Tibial artery (tissue), 4 donors: ENCODE measurements at places on chromosomes 6 and 20.
A peak's percentile ranks its signal among the peaks of the same experiment; 100 is the strongest.

DNA sequence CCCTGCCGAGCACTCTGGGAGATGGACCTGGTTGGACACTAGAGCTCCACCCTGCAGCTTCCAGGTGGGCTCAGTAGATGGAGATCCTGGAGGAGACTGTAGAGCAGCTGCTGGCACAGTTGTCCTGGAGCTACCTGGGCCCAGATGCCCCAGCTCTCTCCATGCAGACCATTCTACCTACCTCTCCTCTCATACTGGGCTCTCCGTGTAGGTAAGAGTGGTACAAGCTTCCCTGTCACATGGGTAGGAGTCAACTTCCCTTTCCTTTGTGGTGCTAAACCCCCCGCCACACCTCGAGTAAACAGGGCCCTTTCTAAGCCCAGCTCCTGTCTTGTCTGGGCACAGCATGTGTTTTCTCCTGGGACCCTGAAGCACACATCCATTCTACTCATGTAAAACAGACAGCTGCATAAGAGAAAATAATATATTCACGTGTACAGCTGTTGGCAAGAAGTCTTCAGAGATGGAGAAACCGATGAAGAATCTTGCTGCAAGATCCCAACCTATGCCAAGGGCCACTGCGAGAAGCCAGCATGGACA is 108.1 kb upstream of the DUSP22 start:
- DNase-seq, result no peak

GRCh38 chr20:63856098-63856511 is 5.2 kb upstream of the ABHD16B start:
- no peak for DNase-seq

- peak; percentile 25 for DNase-seq
Measured at GRCh38 chr6:129766959-129767728, 57.2 kb upstream of the ARHGAP18 start.

DNA sequence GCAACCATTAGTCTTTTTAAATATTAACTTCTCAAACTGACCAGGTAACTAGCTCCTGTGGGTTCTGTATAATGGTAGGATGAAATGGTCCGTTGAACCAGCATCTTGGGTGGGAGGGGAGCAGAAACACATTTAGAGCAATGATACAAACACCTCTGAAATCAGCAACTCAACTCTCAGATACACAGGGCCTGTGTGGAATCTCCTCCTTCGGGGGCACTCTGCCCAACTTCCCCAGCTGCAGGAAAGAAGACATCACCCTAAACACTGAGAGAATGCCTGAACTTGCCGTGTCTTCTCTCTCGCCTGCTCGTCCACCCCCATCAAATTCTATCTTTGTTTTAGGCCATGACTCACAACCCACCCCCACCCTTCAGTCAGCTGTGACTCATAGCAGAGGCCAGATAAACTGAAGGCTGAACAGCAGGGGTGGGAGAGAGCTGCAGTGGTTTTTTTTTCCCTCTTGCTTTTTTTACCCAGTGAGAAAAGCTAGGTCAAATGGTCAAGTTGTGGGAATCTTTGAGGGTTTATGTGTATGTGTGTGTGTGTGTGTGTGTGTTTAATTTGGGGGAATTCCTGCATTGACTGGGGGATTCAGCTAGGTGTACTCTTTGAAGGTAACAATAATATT is 593.4 kb upstream of the JAG1 start:
- peak; percentile 25 for DNase-seq

DNA sequence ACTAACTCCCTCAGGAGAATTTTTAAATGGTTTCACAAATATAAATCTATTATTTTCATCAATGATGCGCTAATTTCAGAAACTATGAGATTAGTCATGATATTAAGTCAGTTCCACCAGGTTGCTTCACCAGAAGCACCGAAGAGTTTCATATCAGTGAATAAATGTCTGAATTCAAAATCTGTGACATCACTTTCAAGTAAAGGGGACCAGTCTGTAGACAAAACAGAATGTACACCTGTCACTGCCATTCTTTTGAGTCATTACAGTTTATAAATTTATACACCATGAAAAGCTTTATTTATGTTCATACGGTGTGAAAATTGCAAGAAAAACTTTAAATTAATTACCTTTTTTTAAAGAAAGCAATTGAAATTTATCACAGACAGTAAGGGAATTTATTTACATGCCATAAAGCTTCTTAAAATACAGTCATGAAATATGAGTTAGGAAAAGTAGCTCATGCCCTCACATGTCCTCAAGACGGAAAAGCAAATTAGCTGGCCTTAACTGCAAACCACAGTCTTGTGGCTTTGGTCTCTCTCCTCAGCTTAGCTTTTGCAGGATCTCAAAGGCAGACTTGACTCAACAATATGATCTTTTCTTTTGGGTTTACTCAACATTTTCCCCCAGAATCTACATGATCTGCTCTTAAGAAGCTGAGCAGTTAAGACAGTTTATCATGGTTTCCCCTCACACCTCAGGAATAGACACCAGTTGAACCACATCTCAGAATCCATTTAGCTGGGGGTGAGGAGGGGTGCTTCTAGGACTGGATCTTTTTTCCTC is 177.7 kb upstream of the MCHR2 start:
- no peak for DNase-seq

DNA sequence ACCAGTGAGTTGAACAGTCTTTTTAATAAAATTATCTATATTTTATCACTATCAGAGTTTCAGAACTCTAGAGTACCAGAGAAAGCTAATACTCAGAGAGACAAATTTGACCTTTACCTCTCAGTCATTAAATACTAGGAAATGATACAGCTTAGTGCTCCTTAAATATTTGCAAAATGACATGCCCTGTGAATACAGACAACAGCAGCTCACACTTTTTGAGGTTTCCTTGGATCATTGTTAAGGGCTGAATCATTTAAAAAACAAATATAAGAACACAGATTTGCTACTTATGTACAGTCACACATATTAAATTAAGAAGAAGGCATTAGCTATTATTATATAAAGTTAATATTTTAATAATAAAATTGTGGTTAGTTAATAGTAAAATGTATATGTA is 1158.7 kb upstream of the EYS start:
- DNase-seq, result no peak

GRCh38 chr20:57904314-57905105 is 194.7 kb upstream of the PMEPA1 start:
- peak; percentile 13 for DNase-seq

- no peak for DNase-seq
Measured at GRCh38 chr6:110217266-110217665, 37.0 kb downstream of the CDC40 start.

DNA sequence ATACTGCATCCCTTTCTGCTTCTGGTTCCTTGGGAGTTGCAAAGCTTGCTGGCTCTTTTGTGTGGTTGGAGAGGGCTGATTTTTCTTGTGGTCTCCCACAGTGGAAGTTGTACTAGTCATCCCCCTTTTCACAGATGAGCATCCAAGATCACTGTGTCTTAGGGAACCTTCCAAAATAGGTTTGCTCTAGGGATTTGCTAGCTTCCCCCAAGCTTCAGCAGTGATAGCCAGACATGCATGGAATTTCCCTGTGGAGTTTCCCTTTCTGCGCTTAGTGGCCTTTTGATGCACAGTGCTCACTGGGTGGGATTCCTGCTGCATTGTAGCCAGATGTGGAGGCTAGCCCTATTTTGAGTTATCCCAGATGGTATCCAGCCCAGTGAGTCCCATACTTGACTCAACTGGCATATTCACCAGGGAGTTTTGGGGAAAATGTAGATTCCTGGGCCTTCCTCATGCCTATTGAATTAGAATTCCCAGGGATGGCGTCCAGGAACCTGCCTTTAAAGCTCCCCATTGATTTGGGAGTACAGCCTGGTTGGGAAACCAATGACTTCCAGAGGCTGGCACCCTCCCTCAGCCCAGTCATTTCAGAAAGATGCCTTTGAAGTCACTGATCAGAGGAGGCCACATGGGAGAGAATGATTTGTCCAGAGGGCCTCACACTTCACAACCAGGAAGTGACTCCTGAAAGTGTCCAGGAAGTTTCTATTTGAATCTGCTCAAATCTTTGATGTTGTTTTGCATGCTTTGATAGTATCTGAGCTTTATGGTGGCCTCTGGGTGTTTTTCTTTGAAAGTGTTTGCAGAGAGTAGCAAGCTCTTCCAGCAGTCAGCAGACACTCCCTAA is 25.9 kb downstream of the PPARD start:
- DNase-seq, result no peak

- peak; percentile 81 for DNase-seq
Measured at GRCh38 chr6:89371849-89372505, 19.5 kb upstream of the UBE2J1 start.

GRCh38 chr6:79426625-79427278 is 110.5 kb downstream of the LCA5 start:
- no peak for DNase-seq

- no peak for DNase-seq
Measured at GRCh38 chr6:131917318-131917717, 33.9 kb downstream of the CCN2 start.

GRCh38 chr6:125678601-125679000 is 70.8 kb upstream of the HEY2 start:
- DNase-seq, result no peak

GRCh38 chr6:151073701-151074100 is 166.1 kb upstream of the AKAP12 start:
- no peak for DNase-seq

- DNase-seq, result peak; percentile 52
Measured at GRCh38 chr20:47315339-47316056, 41.0 kb downstream of the ZMYND8 start.
